Stimulated activated CD8-positive, alpha-beta memory T cell treated with anti-CD3 and anti-CD28 coated beads, Interleukin-15, amount 100 ng/mL, for 4 hours (primary cell): ENCODE measurements at places on chromosomes 16 and 17.
A peak's percentile ranks its signal among the peaks of the same experiment; 100 is the strongest.

GRCh38 chr16:4110680-4111079, 5.6 kb downstream of the ADCY9 start:
- DNase-seq, result no peak

DNA sequence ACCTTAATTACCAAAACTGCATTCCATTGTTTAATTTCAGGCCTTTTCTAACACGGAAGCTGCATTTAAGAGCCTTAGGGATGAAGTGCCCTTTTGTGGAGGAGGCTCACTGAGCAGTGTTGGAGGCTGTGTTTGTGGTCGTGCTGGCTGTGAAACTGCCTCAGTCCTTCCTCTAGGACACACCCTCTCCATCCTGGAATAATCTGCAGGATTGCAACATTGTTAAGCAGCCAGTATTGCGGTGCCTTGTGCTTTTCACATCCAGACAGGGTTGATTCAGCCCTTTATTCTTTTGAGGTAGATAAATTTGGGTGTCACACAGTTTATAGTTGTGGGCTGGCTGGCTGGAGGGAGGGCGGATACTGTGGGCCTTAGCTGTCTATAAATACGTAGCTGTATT, 141.6 kb downstream of the CDRT15L2 start:
- no peak for DNase-seq

DNA sequence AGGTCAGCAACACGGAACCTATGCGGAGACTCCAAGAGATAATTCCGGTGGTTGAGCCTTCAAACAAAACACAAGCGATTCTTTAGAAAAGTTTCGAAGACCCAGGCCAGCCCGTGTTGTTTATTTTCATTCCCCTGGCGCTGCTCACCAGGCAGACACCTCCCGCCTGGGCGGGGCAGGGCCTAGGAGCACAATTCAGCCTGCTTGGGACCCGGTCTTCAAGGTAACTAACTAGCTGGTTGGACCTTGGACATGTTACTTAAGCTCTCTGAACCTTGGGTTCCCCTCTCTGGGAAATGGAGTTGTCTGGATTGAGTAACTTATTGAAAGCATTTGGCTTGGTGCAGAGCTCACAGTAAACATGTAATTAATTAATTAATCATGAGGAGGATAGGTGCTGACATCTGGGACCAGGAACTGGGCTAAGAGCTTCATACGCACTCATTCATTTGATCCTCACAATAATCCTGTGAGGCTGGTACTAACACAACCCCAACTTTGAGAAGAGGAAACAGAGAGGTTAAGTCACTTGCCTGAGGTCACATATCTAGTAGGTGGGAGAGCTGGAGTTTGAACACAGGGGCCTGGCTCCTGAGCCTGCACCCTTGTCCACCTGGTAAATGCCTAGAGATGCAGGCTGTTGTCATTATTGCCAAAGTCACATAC, 125.3 kb upstream of the SMURF2 start:
- DNase-seq, result no peak

GRCh38 chr17:36868777-36869176, 68.5 kb upstream of the LHX1 start:
- DNase-seq, result no peak

- DNase-seq, result no peak
Observed at GRCh38 chr16:84823484-84823883, 3.7 kb downstream of the CRISPLD2 start.

DNA sequence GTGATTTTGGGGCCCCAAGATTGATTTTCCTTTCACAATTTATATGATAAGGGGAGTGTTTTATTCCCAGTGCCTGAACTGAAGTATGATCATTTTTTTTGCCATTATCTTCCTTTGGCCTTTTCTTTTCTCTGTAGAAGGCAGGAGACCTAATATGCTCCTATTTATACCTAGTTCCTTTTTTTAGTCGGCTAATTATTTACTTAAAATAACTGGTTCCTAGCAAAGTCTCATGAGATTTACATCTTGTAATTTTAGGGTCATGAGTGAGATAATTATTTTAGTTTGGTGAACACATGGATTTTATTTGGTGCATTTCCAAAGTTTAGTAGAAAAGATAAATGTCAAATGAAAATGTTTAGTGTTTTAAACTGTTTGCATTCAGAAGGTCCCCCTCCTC, 24.8 kb downstream of the SEC14L1 start:
- DNase-seq, result no peak

- no peak for DNase-seq
Observed at GRCh38 chr17:62919388-62919787, 46.6 kb upstream of the TANC2 start.

GRCh38 chr17:69643686-69644085, 229.2 kb downstream of the MAP2K6 start:
- DNase-seq, result no peak

- no peak for DNase-seq
Observed at GRCh38 chr17:21545064-21545463, 147.3 kb upstream of the KCNJ18 start.

- peak; percentile 80 for DNase-seq
Observed at GRCh38 chr17:27473748-27474609, 17.7 kb downstream of the KSR1 start.

DNA sequence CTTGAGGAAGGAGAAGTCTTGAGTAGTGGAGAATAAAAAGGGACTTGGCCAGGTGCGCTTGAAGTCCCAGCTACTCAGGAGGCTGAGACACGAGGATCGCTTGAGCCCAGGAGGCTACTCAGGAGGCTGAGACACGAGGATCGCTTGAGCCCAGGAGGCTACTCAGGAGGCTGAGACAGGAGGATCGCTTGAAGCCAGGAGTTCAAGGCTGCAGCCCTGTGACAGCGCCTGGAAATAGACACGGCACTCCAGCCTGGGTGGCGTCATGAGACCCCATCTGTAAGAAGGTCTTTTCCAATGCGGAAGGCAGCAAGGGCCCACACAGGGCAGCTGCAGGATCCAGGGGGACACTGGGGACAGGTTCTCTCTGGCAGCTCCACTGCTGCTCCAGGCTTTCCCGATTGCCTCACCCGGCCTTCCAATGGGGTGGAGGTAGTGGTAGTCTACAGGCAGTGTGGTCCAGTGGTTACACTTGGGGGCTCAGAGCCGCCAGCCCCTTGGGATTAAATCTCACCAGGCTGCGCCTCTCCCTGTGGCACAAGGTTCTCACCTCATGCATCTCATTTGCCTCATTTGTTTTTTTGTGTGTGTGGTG, 143.4 kb downstream of the SEC14L1 start:
- DNase-seq, result no peak

DNA sequence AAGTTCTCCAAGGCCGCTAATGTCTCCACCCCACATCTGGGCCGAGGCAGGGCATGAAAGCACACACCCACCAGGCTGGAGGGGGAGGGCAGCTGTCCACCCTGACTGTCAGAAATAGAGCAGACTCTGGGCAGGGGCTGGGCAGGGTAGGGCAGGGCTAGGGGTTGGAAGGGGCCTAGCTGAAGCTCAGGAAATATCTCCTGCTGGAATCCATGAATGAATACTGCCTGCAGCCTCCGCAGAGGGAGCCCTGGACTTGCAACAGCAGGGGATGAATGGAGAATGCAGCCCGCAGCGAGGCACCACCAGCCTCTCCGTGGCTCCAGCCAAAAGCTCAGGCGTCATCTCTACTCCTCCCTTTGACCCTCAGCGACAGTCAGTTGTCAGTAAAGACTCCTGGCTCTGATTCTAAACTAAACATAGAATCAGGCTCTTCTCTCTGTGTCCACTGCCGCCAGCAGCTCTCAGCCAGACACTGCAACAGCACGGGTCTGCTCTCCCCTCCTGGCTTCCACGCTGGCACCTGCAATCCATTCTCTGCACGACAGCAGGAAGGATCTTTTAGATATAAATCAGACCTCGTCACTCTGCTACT, 23.9 kb upstream of the NGFR start:
- no peak for DNase-seq
